ENCODE measurements at places on chromosomes 1 and 21.

DNA sequence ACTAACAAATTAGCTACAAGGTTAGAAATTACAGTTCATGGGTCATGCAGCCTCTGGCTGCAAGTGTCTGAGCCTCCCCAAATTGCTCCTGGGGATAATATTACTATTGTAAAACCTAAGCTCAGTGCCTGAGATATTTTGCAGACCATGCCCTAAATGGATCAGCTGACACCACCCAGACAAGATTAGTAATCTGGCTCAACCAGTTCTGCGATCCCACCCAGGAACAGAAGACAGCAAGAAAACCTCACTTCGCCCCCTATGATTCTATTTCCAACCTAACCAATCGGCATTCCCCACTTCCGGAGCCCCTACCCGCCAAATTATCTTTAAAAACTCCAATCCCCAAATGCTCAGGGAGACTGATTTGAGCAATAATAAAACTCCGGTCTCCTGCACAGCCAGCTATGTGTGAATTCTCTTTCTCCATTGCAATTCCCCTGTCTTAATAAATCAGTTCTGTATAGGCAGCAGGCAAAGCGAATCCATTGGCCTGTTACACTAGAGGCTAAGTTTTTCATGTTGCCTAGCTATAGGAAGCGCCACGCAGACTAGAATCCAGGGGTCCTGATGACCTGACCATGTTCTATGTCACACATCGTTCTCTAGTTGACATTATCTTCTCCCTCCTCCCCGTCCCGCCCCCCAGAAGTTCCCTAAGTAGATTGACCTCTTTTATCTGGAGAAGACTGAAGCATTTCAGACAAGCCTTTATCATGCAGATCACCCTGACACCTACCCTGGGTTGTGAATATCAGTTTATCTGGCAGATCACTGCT, 22.4 kb upstream of the ZFYVE9 start:
- no peak for DNase-seq

DNA sequence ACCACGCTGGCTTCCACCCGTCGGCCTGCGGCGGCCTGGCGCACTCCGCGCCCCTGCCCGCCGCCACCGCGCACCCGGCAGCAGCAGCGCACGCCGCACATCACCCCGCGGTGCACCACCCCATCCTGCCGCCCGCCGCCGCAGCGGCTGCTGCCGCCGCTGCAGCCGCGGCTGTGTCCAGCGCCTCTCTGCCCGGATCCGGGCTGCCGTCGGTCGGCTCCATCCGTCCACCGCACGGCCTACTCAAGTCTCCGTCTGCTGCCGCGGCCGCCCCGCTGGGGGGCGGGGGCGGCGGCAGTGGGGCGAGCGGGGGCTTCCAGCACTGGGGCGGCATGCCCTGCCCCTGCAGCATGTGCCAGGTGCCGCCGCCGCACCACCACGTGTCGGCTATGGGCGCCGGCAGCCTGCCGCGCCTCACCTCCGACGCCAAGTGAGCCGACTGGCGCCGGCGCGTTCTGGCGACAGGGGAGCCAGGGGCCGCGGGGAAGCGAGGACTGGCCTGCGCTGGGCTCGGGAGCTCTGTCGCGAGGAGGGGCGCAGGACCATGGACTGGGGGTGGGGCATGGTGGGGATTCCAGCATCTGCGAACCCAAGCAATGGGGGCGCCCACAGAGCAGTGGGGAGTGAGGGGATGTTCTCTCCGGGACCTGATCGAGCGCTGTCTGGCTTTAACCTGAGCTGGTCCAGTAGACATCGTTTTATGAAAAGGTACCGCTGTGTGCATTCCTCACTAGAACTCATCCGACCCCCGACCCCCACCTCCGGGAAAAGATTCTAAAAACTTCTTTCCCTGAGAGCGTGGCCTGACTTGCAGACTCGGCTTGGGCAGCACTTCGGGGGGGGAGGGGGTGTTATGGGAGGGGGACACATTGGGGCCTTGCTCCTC, 1.9 kb downstream of the OLIG2 start:
- no peak for DNase-seq

- DNase-seq, result no peak
Measured at GRCh38 chr1:23531562-23532094, 595 bp upstream of the E2F2 start.

- DNase-seq, result no peak
Measured at GRCh38 chr1:21647431-21648351, 21.5 kb downstream of the RAP1GAP start.

GRCh38 chr1:83761167-83762038, 237.5 kb downstream of the TTLL7 start:
- no peak for DNase-seq

DNA sequence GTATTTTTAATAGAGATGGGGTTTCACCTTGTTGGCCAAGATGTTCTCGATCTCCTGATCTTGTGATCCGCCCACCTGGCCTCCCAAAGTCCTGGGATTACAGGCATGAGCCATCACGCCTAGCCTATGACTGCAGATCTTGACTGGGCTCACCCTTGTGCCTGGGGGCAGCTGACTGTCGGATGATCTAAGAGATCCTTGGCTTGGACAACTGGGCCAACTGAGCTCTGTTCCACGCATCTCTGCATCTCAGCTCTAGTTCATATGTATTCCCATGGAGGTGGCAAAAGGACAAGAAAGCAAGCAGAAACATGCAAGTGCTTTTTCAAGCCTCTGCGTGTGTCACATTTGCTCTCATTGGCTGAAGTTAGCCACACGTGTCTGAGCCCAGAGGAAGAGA, 75.8 kb upstream of the SELENON start:
- no peak for DNase-seq

GRCh38 chr1:47681735-47682134, 243.9 kb downstream of the FOXD2 start:
- no peak for DNase-seq

- DNase-seq, result no peak
Measured at GRCh38 chr1:231990388-231990787, 363.8 kb downstream of the DISC1 start.

- no peak for DNase-seq
Measured at GRCh38 chr1:239308701-239309333, 77.6 kb upstream of the CHRM3 start.

GRCh38 chr1:232423591-232423990, 206.3 kb downstream of the SIPA1L2 start:
- no peak for DNase-seq

DNA sequence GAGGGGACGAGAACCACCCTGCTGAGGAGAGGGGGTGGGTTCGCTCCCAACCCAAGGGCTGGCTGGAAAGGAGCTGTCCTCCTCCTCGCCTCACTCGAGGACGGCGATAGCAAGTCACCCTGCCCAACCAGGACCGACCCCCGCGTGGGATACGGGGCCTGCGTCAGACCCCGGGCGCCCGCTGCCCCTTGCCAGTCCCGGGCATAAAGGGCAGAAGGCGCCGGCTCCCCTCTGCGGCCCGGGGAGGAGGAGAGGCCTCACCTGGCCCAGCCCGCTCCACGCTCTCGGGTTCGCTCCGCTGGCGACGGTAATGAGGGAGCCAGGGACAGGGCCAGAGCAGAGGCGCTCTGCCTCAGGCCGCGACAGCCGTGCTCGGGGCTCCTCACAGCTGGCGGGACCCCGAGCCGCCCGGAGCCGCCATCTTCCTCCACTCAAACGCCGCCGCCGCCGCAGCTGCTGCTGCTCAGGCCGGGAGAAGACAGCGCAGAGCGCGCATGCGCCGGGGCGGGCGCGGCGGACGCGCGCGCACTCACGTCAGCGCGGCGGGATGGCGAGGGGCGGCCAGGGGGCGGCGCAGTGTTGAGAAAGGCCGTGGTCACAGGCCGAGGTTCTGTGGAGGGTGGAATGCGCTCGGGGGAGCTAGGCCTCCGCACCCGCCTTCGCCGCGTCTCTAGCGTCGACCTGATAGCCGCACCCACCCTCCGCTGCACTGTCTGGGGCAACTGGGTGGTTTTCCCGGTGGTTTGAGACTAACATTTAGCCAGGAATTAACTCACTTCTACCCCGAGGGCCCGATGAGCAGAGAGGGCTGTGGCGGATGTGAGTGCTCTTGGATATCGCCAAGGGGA, at the start of gene FBXO42:
Gene FBXO42, minus strand, starts transcription at position 487 of the 848 bp plus-strand sequence. CDS start 37,062 bp downstream, outside the sequence.
- no peak for DNase-seq

DNA sequence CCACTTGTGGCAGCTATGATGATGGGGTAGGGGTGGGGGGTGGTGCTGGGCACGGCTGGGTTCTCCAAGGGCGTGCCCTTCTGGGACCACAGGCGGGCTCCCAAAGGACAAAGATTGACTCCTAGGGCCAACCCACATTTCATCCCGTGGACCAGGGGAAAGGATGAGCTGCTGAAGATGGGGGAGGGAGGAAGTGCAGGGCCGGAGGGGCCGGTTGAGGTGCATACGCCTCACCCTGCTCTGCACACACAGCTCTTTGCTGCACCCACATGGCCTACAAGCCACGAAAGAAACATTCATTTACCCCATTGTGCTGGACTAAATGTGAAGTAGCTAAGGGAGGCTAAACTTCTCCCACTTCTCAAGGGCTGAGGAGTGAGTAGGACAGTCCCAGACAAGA, 34.2 kb upstream of the GNPAT start:
- no peak for DNase-seq

- no peak for DNase-seq
Measured at GRCh38 chr1:221779771-221780170, 37.9 kb upstream of the DUSP10 start.

DNA sequence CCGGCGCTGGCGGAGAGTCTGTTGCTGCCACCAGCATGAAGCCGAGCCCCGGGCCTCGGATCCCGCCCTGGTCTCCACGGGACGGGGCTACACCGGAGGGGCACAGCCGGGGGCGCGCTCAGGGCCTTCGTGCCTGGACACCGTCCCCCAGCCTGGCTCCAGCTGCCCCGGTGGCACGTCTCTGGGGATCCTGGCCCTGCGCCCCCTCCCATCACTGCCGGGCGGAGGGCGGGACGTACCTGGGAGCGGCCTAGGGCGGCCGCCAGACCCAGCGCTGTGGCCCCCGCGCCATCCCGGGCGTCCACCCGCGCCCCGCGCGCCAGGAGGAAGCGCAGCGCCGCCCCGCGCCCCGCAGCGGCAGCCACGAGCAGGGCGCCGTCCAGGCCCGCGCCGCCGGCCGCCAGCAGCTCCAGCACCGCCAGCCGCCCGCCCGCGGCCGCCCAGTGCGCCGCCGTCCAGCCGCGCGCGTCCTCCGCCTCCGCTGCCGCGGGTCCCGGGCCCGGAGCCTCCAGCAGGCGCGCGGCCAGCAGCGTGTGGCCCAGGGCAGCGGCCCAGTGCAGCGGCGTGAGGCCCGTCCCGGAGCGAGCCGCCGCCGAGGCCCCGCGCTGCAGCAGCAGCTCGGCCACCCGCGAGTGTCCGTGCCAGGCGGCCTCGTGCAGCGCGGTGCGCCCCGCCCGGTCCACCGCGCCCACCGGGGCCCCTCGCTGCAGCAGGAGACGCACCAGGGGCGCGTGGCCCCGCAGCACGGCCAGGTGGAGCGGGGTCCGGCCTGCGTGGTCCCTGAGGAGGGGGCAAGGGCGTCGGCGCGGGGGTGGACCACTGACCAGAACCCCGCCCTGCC, 1.0 kb downstream of the ANKRD65 start:
- no peak for DNase-seq

DNA sequence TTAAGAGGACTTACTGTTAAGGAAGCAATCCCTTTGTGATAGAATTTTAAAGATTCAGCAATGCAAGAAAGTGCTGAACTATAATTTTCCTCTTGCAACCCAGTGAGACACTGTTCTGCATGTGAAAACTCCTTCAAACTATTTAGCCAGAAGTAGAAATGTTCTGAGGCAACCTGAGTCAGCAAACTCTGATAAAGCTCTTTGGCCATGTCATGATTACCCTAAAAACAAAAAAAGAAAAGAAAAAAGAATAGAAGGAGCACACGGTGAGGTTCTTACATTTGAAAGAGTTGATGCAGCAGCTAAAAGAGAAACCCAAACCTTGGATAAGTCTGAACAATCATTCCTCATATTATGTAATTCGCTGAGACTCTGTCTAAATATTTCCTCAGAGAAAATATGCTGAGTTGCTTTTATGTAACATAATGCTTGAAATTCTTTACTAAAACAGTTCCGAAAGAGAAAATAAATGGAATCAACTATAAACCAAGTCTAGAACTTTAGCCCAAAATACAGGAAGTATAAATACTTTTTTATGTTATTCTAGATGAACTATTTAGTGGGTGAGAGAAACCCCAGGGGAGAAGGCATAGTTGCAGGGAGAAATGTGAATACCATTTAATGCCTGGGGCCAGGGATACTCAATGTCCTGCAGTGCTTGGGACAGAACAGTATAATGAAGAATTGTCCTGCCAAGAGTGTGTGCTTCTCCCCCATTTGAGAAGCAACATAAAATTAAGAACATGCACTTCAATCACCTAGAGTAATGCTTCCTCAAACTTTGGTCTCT, 60.0 kb downstream of the INTS7 start:
- no peak for DNase-seq

DNA sequence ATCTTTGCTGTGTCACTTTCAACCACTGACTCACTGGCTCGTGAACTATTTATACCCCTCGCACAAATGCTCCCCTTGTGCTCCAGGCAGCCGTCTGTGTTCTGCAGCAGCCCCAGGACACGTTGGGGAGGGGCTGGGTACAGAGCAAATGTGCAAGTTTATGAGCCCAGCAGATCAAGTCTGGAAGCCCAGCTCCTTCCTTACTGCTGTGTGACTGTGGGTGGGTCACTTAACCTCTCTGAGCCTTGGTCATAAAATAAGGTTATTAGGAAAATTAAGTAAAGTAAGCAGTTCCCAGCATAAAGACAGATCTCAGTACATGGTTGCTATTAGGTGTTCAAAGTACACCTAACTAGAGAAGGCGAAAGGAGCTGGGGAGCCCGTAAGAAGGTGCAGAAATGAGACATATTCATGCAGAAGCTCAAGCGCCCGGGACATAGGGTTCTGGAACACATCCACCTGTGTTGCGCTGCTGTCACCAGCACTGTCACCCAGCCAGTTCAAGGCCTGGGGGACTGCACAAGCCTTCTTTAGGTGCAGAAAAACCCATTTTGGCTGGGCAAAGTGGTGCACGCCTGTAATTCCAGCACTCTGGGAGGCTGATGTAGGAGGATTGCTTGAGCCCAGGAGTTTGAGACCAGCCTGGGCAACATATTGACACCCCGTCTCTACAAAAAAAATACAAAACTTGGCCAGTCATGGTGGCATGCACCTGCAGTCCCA, 13.8 kb downstream of the EFHD2 start:
- DNase-seq, result no peak

DNA sequence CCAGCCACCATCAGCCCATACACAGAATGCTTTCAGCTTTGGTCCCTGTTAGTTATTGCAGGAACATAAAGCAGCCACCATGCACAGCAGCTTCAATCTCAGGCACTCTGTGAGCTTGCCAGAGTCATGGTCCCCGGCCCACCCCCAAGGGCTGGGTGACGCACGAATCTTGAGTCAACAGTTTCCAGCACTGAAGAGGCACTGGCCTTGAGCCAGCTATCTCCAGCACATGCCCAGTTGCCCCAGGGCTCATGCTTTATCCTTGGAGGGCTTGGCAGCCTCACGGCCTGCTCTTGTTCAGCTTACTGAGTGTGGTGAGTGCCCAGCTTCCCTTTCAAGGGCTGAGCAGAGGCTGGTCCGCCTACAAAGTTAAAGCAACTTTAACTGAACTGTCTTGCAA, 200.7 kb upstream of the RAB4A start:
- DNase-seq, result peak; percentile 50

DNA sequence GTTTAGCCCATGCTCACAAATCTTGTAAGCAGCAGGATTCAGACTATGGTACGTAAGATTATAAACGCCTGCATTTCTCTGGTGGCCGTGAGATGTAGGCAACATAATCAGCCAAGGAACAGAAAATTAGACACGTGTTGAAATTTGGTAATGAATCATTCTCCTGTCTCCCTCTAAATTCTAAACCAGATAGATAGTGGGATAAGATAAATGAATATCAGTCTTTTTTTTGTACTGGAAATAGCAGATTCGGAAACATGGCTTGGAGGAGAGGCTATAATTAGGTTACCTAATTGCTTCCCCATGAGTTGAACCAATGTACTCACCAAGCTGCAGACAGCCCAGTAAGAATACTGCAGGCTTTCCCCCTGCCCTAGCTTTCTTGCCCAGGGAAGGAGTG, 172.3 kb downstream of the TGFB2 start:
- no peak for DNase-seq

Measured in LNCaP clone FGC (cell line).